ENCODE measurements at places on chromosomes 16 and 17.

GRCh38 chr17:7556627-7557026 lies 1.9 kb upstream of the TNFSF13 start:
- DNase-seq: no peak

DNA sequence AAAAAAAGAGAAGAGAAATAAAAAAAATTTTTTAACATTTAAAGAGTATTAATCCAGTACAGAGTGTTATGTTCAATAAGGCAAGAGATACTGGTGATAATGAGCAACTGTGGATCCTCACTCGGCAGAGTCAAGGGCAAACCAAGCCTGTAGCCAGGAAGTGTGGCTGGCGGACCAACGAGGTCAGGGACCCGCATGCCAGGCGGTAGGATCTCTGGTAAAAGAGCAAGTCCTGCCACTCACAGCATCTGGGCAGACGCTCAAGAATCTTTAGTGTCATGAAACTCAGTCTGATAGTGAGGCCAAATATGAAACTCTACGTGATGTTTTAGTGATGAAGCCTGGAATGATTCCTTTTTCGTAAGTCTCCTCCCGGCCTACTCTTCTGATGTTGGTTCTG lies 8.3 kb upstream of the GEMIN4 start:
- no peak for DNase-seq

- peak; percentile 58 for DNase-seq
Observed at GRCh38 chr17:31560616-31561235, 169.3 kb downstream of the RAB11FIP4 start.

- no peak for DNase-seq
Observed at GRCh38 chr16:77330332-77331042, 104.3 kb downstream of the ADAMTS18 start.

- no peak for DNase-seq
Observed at GRCh38 chr16:63617047-63617989, 1504.5 kb downstream of the CDH11 start.

DNA sequence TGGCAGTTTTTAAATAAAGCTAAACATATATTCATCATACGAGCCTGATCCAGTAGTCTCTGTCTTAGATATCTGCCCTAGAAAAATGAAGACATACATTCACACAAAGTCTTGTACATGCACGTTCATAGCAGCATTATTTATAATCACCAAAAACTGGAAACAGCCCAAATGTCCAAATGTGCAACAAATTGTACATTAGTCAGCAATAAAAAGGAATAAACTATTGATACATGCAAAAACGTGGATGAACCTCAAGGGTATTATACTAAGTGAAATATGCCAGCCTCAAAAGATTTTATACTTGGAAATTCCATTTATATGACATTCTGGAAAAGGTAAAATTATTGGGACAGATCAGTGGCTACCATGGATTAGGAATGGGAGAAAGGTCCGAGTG lies 22.8 kb downstream of the AATF start:
- DNase-seq: no peak

GRCh38 chr16:14405611-14406537 lies 224.2 kb downstream of the PARN start:
- no peak for DNase-seq

DNA sequence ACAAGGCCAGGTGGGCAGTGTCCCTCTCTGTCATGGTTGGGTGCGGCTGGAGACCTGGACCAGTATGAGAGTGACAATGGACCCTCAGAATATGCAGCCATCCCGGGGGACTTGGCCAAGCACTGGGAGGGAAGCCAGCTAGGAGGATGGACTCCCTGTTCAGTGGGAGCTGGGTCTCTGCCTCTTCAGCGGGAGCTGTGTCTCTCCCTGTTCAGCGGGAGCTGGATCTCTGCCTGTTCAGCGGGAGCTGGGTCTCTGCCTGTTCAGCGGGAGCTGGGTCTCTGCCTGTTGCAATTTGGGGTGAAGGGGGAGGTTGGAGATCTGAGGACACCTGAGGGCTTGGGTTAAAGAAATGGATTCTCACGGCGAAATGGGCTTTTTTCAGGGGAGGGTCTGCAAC lies 3.8 kb upstream of the PRSS33 start:
- no peak for DNase-seq

GRCh38 chr16:86752582-86753175 lies 174.3 kb downstream of the FOXL1 start:
- no peak for DNase-seq

DNA sequence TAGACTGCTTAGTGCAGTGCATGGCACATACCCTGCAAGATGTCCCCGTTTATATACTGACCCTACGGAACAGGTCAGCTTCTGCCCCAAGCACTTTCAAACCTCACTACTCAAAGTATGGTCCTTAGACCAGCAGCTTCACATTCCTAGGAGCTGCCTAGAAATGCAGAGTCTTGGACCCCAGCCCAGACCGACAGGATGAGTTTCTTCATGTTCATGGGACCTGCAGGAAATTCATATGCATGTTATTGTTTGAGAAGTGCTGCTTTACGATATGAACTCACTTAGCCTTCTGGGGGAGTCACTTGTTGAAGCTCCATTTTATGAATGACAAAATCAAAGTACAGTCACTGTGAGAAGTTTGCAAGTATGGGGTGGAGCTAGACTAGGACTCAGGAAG lies 82.6 kb downstream of the DYNLRB2 start:
- peak; percentile 78 for DNase-seq

DNA sequence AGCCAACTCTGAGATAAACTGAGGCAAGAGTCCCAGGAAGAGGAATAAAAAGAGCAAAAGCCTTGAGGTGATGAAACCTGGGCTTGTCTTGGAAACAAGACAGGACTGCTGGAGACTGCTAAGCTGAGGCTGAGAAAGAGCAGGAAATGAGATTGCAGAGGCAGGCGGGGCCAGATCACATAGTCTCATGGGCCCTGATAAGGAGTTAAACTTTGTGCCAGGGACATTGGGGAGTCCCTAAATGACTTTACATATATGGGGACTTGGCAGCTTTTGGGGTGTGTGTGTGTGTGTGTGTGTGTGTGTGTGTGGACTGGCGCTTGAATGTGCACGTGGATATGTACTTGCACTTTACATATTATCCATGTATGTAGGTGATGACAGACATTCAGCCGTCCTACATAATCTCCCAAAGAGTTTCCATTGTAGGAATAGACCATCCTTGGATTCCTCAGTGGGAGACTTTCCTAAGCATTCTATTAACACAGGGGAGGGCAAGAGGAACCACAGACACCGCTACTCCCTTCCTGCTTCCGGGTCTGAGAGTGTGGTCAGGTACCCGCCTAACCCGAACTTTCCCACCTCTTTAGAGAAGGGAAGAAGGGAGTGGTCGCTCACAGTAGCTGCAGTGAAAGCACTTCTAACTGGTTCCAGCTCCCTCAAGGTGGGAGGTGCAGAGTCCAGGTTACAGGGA lies 123.1 kb downstream of the LYRM1 start:
- no peak for DNase-seq

DNA sequence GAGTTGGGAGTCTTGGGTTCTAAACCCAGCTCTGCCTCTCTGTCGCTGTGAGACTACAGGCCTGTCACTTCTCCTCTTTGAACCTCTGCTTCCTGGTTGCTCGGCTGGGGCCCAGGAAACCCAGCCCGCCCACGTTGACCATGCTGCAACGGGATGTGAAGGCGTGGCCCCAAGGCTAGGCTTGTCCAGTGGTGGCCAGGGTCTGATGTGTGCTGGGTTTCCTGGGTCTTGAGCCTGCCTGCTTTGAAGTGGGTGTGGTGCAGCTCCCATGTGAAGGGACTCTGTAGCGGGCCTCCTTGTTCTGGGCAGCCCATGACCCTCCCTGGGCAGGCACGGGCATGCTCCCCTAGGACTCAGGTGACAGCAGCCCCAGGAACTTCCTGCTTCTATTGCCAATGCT lies 82.3 kb downstream of the SDR42E1 start:
- DNase-seq: no peak

DNA sequence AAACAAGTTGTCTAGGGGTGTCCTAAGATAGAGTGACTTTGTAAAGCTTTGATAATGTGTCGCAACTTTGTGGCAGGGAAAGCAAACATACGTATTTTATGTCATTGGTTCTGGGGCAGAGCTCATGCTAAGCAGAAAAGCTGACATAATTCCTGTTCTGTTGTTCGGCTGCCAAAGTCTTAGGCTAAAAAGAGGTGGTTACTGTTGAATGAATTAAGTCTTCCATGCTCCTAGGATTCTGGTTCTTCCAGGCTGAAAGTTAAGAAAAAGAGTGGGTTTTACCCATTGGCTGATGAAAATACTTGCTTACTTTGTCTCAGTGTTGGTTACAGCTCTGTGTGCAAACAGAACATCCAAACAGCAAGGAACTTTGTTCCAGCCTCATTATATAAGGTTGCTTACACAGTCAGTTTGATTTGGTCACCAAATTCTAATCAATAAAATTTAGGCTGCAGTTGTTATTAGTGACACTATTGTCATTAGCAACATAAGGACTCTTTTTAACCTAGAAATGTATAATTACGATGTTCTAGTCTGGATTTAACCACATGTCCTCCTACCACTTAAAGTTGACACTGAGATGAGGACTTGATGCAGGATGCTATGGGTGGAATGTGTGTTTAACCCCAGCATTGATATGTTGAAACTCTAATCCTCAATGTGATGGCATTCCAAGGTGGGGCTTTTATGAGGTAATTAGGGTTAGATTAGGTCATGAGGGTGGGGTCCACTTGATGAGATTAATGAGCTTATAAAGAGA lies 114.0 kb upstream of the GOT2 start:
- peak; percentile 11 for DNase-seq

DNA sequence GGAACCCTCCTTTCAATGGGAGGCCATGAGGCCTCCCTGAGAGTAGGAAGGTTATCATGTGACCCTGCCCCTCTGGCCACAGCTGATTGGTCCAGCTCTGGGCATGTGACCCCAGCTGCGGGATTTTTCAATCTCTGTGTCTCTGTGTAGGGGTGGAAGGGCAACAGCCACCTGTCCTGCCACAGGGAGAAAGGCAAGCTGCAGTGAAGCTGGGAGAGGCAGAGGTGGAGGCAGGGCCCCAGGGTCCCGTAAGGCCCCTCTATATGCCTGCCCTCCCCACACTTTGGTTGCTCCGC lies 10.9 kb downstream of the DNAAF8 start:
- no peak for DNase-seq

- DNase-seq: no peak
Observed at GRCh38 chr16:24075931-24076716, 180.0 kb upstream of the CACNG3 start.

DNA sequence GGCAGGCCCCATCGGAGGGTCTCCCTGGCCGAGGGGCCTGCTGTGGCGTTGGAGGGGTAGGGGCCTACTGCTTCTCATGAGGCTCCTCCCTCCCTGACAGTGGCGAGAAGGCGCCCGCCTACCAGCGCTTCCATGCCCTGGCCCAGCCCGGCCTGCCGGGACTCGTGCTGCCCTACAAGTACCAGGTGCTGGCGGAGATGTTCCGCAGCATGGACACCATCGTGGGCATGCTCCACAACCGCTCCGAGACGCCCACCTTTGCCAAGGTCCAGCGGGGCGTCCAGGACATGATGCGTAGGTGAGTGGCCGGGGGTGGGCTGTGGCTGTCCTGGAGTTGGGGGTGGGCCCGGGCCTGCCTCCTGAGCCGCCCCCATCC lies 1.7 kb downstream of the CDT1 start:
- no peak for DNase-seq

DNA sequence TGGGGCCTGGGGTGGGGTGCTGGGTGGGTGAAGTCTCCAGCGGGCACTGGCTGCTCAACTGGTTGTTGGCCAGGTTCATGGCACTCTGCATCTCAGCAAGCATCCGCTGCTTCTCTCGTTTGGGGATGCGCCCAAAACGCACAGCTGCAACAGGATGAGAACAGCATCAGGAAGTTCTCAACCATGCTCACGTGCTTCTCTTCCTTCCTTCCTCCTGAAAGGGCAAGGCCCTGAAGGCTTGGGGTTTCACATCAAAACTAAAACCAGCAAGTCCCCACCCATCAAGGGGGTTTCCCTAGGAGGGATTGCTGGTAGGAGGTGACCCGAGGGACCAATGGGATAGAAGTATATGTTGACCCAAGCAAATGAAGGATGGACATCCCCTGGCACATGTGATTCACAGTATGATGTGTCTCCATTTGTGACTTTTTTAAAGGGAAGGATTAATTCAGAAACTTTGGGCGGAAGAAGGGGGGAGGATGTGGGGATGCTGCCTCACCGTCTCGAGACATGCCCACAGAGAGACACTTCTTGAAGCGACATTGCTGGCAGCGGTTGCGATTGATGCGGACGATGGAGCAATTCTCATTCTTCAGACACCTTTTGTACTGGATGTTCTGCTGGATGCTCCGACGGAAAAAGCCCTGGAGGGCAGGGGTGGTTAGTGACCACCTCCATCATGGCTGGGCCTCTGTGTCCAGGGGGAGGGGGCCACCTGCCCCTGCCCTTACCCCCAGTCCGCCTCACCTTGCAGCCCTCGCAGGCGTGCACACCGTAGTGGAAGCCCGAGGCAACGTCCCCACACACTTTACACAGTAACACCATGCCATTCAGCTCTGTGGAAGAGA lies 4.2 kb downstream of the NR1D1 start:
- DNase-seq: peak; percentile 34

DNA sequence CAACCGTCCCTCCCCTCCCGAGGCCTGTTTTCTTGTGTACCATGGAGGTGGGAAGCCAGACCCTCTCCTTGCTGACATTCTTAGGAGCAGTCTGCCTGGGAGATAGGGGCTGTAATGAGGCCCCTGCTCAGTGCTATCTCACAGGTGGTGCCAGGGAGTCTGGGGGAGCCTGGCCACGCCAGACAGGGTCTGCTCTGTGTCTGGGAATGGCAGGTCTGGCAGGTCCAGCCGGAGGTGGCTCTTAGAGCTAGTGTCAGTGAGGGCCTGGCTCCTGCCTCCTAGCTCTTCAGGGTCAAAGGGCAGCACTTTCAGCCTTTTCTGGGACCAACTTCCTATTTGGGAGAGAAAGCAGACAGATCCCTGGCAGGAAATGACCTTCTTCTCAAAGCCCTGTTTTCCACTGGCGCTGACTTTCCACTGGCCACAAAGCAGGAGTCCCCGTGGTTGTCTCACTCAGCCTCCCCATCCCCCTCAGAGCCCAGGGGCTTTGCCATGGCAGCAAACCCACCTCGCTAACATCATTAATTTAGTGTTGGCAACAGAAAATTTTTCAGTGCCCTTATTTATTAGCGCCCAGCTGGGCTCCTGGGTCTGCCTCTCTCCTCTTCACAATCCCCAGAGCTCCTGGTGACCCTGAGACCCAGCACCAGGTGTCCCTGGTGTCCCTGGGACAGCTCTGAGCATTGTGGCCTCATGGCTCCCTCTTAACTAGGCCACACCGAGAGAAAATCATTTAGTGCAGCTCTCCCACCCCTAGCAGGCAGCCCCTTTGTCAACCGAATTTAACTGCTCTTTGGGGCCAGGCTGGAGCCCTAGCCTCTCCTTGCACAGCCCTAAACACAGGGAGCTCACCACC lies 24.0 kb upstream of the DOK4 start:
- DNase-seq: no peak

GRCh38 chr17:49216953-49217650 lies 6.6 kb downstream of the ABI3 start:
- no peak for DNase-seq

- DNase-seq: no peak
Observed at GRCh38 chr17:31511195-31511578, 119.7 kb downstream of the RAB11FIP4 start.

- DNase-seq: no peak
Observed at GRCh38 chr17:45035848-45036247, 15.6 kb downstream of the DCAKD start.

- DNase-seq: no peak
Observed at GRCh38 chr17:65544672-65545071, 16.8 kb downstream of the AXIN2 start.
